ENCODE measurements at places on chromosomes 3 and 15.
A peak's percentile ranks its signal among the peaks of the same experiment; 100 is the strongest.

DNA sequence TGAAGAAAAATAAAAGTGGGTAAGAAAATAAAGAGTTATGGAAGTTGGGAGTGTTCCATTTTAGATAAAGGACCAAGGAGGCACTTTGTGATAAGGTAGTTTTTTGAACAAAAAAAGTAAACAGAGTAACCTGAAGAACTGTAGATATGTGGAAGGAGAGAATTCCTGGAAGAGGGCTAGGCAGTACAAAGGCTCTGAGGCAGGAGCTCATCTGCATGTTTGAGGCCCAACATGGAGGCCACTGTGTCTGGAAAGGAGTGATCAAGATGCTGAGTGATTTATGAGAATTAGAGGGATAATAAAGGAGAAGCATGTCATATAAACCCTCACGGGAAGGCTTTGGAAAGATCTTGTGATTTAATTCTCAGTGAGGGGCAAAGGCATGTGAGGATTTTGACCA lies 126.5 kb downstream of the DTWD1 start:
- DNase-seq = no peak

DNA sequence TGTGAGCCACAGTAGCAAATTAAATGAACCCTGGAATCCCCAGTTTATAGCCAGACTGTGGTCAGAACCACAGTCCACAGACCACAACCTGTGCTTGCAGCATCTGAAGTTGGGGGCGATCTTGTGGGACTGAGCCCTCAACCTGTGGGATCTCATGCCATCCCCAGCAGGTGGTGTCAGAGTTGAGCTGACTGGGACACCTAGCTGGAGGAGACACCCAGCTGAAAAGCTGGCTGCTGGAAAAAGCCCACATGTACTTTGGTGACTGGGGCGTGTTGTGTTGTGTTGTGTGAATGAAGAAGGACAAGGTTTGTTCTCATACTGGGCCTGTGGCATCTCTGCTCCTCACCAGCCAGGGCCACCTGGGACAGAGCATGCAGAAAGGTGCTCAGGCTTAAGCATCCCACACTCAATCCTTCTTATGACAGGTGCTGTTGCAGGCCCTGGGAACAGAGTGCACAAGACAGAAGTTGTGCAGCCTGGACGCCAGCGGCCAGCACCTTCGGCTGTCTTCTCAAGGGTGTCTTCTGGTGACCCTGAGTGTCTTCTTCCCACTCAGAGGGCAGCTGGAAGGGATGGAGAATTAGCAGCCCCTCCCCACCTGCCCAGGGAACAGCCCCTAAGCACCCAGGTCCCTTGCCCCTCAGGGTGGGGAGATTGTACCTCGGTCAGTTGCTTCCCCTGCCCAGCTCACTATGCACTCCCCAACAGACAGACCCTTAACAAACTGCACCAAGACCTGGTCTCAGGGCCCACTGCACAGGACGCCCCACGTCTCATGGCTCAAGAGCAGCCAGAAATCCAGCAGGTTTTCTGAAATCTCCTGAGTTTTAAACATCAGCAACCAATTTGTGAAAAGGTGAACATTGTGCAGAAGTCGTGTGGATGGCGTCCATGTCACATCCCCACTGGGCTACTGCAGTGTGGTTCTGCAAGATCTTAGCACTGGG lies 2.2 kb upstream of the UROC1 start:
- no peak for DNase-seq

DNA sequence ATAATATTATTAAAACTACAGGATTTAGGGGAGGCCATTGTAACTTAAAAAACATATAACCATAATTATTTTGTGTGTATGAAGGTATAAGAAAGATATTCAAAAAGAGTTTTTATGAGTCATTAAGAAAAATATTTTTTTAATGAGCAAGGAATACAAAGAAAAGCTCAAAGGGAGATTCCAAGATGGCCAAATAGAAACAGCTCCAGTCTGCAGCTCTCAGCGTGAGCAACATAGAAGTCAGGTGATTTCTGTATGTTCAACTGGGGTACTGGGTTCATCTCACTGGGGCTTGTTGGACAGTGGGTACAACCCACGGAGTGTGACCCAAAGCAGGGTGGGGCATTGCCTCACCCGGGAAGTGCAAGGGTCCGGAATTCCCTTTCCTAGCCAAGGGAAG lies 336.1 kb downstream of the TBL1XR1 start:
- DNase-seq = no peak

GRCh38 chr3:128122013-128122412 lies 1.6 kb downstream of the RUVBL1 start:
- DNase-seq = no peak

GRCh38 chr15:27088584-27089232 lies 117.7 kb downstream of the GABRG3 start:
- DNase-seq = no peak

DNA sequence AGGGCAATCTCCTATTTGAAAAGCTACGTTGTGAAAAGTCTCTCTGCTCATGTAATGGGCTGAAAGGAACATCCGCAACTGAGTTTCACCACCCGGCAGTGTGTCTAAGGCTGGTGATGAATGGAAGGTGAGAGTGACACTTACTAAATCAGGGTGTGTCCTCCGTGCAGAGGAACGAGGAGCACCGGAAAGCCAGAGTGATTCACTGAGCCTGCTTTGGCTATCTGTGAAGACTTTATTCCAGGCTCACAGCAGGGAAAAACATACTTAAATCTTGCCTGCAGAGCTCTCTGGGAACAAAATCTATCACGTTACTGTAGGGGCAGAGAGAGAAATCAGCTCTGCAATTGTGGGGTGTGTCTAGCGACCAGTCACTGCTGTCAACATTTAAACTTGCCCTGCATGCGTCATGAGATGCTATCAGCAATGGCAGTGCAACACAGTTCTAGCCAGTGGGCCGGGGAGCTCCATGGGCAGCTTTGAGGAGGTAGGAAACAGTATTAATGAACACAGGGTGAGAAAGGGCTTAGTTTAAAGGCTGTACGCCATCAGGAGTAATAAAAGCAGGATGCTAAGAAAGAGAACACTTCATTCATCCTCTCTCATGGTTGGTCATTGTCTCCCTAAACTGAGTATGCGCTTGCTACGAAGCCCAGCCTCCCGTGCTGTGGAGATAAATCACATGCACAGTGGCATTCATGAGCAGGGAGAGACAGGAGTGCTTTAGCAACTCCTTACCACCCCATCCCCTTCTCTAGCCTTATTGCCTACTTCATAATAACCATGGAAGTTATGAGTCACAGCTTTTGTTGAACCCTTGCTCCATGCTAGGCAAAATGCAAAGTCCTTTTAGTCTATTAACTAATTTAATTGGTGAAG lies 542.7 kb upstream of the ADAMTS9 start:
- DNase-seq = no peak

- DNase-seq = no peak
Observed at GRCh38 chr3:183013856-183014255, 33.5 kb upstream of the DCUN1D1 start.

- peak; percentile 65 for DNase-seq
Observed at GRCh38 chr3:66394753-66395249, 106.0 kb downstream of the LRIG1 start.

- no peak for DNase-seq
Observed at GRCh38 chr15:65921780-65922179, 52.5 kb downstream of the RAB11A start.

DNA sequence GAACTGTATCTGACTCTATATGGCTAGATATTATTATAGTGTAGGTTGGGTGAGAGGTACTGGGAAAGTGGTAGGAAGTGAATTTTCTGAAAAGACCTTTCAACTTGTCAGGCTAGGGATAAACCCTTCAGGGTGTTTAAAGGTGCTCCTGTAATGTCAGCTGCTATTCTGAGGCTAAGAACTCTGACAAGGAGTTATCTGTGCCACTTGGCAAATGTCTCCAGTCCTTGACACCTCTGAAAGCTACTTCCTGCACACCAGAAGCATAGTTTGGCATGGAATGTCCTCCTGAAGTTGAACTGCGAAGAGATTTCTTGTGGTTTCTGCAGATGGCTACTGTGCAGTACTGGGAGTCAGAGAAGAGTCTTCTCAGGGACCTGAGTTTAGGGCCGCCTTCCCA lies 194.3 kb downstream of the CDIN1 start:
- DNase-seq = peak; percentile 18

- peak; percentile 66 for DNase-seq
Observed at GRCh38 chr3:23183731-23184130, 19.4 kb upstream of the UBE2E2 start.

DNA sequence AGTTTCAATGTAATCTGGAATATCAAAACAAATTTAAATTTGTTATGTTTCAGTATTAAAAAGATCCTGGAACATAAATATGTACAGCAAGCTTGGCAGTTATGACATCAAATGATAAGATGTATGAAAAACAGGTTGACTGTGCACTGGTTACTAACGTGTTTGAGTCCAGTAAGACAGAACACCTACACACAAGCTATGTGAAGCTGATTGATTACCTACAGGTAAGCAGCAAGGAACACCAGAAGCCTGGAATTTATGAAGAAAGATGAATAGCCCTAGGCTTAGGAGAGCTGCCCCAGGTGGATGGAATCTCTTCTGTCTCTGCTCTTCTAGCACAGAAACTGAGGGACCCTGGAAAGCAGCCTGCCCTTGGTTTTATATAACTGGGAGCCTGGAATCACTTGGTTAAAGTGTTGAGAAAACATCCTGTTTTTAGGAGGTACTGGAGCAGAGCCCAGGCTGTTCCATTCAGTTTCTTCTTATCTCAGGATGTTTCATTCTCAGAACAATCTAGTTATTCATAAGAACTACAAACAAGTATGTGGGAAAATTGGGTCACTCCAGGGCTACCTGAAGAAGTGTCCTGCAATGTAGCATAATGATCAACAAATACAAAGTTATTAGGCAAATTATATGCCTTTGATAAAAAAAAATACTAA lies 36.3 kb downstream of the SLITRK3 start:
- DNase-seq = no peak

- DNase-seq = peak; percentile 53
Observed at GRCh38 chr15:76678766-76679165, 226.4 kb downstream of the SCAPER start.

DNA sequence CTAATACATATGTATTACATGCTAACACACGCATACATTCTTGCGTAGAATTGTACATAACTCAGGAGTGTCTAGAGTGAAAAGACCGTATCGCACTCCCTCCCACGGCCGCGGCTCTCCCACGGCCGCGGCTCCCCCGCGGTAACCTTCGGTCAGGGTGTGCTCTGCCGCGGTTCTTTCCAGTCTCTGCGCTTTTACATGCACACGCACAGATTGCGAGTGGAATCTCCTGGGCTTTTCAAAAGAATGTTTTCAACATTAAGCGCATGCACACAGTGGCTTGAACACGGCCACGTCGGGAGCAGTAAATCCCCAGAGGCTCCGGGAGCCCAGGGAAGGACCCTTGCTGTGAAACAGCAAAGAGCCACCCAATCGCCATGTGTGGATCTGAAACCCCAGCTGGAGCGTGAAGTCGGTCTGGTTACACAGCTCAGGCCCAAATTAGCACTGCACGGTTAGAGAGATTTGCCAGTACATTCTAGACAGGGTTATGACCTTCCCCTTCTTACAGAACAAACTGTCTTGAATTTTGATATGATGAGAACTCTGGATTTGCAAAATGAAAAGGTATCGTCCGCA lies 805 bp upstream of the RGMA start:
- no peak for DNase-seq

DNA sequence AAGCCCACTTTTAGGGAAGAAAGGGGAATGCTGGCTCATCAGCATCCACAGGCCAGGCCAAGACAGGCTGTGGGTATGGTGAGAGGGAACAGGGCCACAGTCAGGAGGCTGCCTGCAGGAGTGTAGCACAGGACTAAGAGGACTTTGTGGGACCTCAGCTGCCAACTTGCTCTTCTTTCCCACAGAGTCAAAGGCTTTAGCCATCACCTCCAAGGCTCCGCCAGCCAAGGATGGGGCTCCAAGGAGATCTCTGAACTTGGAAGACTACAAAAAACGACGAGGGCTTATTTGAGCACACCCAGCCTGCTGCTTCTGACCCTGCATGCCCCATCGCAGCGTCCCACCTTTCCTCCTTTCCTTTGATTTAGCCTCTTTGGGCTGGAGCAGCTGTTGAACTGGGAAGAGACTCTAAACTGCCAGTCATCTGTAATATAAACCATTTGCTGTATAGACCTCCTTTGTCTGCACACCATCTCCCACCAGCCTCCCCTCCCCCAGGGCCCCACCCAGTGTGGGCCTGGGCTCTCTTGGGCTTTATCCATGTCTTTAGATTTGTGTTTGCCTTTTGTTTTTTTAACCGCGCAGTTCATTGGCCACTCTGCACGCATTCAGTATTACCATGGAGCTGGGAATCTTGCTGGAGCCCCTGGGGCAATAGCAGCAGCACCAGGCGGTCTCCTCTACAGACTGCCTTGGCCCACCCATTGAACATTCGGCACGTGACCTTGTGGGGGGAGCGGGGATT lies 13.1 kb upstream of the ITPKA start:
- no peak for DNase-seq

DNA sequence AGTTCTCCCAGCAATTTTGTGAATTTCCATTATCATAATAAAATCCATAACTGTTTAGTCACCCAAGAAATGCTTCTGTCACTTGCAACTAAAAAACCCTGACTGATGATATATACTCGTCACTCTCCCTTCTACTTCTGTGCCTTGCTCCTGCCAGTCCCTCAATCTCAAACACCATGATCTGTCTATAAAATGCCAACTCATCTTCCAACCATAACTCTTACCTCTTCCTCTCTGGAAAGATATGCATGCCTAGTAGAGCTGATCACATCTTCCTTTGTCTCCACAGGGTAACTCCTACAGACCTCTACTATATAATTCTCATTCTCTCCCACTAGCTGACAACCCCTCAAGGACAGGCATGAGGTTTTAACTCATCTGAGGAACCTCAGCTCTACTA lies 5.2 kb upstream of the VEPH1 start:
- no peak for DNase-seq

GRCh38 chr3:169356284-169356955 lies 307.1 kb downstream of the MECOM start:
- no peak for DNase-seq

GRCh38 chr3:195907934-195908693 lies at the start of gene TNK2:
Gene TNK2, minus strand, starts transcription at chr3:195908551. Its CDS starts 19,963 bp downstream, at chr3:195888588.
- no peak for DNase-seq

- no peak for DNase-seq
Observed at GRCh38 chr3:189739378-189739777, 108.2 kb downstream of the TP63 start.

DNA sequence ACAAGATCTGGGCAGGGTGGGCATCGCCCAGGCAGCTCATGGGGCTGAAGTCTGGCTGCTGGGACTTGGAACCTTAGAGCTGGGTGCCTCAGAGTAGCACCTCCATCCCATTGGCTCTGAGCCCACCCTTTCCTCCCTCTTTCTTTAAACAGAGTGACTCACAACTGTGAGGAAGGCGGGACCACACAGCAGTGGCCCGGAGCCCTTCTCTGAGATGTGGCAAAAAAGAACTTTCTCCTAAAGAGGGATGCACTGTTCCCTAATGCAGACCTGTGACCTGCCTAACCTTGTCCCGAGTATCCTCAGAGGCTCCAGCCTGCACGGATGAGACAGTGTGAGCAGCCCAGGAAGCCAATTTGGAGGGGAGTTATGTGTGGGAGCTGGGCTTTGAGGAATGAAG lies 23.6 kb downstream of the PRR20G start:
- DNase-seq = peak; percentile 5

- DNase-seq = peak; percentile 97
Observed at GRCh38 chr15:40098489-40099261, 10.0 kb downstream of the BMF start.

- DNase-seq = no peak
Observed at GRCh38 chr15:73403171-73403570, 34.4 kb upstream of the HCN4 start.

- no peak for DNase-seq
Observed at GRCh38 chr3:151843275-151843674, 29.4 kb downstream of the AADAC start.

- no peak for DNase-seq
Observed at GRCh38 chr15:93228546-93228945, 139.5 kb upstream of the RGMA start.

- DNase-seq = peak; percentile 39
Observed at GRCh38 chr15:25860885-25861866, 2.0 kb downstream of the ATP10A start.
